ENCODE measurements at places on chromosomes 2 and 18.

DNA sequence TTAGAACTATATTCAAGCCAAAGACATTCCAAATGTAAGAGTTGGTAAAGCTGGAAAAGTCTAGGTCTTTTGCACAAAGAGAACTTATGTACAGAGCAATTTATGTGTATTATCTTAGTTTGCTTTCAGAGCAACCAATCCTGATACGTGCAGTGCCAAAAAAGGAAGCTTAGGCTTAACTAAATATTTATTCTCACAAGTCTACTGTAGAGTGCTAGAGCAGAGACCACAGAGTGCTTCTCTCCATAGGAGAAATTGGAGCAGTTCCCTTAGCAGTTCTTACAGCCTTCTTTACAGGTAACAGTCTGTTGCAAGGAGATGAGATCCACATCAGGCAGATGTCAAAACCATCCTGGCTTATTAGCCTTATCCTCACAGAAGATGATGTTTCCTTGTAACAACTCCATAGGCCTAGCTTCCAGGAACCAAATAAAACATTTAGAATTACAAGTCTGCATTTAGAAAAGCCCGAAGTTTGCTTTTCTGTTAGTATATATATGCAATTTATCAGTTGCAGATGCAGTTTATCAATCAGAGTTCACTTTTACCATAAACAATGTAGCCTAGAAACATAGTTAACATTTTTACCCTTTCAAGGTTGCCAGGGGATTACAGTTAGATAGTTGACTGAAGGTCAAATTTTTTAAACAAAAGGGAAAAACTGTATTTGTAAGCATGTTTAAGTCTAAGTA lies 250.6 kb upstream of the KCNJ3 start:
- DNase-seq: no peak

DNA sequence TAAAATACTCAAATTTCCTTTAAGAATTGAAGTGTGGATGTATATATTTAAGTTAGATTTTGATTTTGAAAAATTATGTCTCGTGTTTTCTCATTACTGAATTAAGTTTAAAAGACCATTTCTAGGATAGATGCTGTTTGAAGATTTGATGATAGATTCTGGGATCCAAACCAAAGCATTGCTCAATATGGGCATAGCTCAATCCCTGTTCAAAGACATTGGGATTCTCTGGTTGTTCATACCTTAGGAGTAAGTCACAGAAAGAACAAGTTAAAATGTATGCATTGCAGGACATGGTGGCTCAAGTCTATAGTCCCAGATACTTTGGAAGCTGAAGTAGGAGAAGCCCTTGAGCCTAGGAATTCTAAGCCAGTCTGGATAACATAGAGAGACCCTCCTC lies 622.3 kb downstream of the ADCYAP1 start:
- peak; percentile 6 for DNase-seq

DNA sequence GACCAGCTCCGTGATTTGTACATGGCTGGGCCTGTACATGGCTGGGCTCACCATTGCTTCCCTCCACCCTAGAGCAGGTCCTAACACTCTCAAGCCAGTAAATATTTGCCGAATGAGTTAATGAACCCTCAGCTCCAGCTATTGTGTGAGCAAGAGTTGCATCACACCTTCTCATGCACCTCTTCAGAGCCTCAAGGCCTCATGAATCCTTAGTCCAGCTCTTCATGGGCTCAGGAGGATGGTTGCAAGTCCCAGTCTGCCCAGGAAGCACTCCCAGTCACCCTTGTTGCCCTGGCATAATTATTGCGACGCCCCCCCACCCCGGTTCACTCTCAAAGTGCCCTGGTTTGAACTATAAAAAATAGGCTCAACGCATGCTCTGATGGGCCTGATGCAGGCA lies 30.1 kb upstream of the GNAL start:
- no peak for DNase-seq

DNA sequence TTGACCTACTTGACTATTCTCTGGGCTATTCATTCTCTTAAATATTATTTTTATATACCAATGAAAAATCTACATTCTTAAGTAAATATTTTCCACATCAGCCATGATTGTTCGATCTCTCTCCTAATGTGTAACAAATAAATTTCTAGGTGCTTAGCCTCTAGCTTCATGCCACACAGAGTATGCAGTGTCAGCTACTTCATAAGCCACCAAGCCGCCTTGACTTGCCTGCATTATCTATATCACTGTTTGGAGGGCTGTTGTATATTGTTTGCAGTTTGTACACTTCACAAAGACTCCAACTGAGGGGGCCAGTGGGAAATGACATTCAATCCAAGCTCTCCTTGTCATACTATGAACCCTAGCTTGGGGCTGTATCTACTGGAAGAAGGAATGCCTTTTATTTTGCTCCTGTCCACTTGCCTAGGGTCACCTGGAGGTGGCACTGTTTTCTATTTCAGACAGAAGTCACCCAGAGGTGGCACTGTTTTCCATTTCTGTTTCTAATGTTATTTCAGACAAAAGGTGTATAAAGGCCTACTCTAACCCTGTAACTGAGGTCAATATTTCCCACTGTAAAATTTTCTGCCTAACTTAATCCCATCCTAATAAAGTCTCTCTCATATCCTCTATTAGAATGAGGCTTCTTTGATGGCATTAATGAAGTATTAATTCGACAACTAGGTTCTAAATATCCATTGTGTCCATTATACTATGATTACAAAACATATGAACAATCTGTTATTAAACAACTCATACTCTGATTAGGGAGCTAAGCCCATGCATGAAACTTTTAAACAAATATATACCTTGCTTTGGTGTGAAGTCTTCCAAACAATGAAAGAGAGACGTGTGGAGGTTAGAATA lies 36.4 kb downstream of the COL5A2 start:
- no peak for DNase-seq

GRCh38 chr2:157831573-157832315 lies 44.4 kb downstream of the ACVR1 start:
- no peak for DNase-seq

Data from muscle of leg (tissue), 16 donors.